ENCODE measurements at places on chromosomes 6 and 20.

GRCh38 chr6:155352130-155352420 is 37.8 kb upstream of the TFB1M start:
- no peak for DNase-seq

DNA sequence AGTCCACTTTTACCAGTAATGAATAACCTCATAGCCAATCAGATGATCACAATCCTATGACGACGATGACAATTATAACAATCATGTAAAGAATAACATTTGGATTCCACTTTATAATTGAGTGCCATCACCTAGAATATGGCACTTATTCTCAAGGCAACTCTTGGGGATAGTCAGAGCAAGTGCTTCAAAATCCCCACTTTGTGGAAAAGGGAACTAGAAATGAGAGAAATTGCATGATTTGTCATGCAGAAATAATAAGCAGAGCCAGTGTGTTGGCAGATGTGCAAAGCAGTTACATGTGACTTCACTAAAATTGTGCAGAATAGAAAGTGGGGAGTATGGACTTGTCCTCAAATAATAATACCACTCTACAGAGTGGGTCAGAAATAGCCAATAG is 41.3 kb downstream of the FRK start:
- DNase-seq = no peak

DNA sequence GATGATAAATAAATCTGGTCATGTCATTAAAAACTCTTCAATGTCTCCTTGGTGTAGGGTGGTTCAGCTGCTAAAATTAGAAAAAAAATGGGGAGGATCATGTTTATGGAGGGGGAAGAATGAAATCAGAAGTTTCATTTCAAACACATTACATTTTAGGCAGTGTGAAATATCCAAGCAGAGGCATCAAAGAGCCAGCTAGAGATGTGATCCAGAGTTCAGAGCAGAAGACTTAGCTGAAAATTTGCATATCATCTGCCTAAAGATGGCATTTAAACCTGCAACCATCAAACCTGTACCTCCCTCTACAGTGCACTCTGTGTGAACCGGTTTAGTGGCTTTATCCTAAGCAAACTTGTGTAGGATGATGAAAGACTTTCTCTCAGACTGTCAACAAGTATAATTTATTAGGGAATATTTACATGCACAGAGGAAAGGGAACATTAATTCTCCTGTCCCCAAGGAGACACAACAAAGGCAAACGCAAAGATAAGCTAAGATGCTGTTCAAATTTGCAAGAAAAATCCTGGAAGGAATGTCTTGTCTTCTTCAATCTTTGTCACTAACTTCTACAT is 84.8 kb upstream of the PLEKHG1 start:
- DNase-seq = peak; percentile 47

- DNase-seq = no peak
These were observed 51.0 kb upstream of the MLIP start for GRCh38 chr6:54060286-54060685.

DNA sequence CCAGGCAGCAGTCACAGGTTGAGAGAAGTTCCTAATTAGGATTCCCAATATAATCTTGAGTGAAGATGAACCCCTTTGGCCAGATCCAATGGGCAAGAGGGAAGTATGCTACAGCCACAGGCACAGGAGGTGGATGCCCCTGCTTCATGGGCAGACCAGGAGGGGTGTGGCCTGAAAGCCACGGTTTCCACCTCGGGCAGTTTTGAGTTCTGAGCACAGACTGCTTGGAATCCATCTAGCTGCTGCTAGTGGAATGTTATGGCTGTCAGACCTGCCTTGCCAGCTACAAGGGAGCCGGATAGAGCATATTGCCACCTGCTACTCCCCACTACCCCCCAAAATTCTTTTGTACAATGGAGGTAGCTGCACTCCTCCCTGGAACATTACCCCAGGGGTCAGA is 672.9 kb downstream of the HACE1 start:
- DNase-seq = no peak

DNA sequence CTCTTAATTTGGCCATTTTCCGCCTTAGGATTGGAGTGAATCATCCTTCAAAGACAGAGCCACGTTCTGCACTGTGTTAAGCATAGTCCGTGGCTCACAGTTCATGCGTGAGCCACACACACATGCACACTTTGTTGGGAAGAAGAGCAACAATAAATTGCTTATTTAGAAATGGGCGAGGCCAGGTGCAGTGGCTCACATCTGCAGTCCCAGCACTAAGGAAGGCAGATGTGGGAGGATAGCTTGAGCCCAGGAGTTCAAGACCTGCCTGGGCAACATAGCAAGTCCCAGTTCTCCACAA is 131.3 kb downstream of the ZDHHC14 start:
- no peak for DNase-seq

- no peak for DNase-seq
These were observed 398.8 kb downstream of the ESR1 start for GRCh38 chr6:152206072-152206818.

- no peak for DNase-seq
These were observed 73.4 kb downstream of the SRC start for GRCh38 chr20:37419307-37419706.

DNA sequence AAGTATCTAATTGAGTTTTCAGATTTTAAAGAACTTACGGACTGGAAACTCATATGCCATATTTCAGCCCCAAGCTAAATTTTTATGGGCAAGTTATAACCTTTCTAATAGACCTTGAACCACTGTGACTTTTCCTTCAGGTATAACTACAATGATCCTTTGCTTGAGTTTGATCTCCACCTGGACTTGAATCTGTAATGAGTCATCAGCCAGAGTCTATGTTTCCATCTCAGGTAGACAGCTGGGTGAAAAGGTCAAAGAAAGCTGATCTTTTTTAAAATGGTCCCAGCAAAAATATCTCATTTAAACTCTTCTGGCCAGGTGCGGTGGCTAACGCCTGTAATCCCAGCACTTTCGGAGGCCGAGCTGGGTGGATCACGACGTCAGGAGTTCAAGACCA is 88.4 kb upstream of the SGK1 start:
- no peak for DNase-seq

GRCh38 chr6:157486572-157486971 is 105.6 kb downstream of the ZDHHC14 start:
- no peak for DNase-seq

GRCh38 chr6:100203400-100203799 is 209.4 kb upstream of the MCHR2 start:
- no peak for DNase-seq

DNA sequence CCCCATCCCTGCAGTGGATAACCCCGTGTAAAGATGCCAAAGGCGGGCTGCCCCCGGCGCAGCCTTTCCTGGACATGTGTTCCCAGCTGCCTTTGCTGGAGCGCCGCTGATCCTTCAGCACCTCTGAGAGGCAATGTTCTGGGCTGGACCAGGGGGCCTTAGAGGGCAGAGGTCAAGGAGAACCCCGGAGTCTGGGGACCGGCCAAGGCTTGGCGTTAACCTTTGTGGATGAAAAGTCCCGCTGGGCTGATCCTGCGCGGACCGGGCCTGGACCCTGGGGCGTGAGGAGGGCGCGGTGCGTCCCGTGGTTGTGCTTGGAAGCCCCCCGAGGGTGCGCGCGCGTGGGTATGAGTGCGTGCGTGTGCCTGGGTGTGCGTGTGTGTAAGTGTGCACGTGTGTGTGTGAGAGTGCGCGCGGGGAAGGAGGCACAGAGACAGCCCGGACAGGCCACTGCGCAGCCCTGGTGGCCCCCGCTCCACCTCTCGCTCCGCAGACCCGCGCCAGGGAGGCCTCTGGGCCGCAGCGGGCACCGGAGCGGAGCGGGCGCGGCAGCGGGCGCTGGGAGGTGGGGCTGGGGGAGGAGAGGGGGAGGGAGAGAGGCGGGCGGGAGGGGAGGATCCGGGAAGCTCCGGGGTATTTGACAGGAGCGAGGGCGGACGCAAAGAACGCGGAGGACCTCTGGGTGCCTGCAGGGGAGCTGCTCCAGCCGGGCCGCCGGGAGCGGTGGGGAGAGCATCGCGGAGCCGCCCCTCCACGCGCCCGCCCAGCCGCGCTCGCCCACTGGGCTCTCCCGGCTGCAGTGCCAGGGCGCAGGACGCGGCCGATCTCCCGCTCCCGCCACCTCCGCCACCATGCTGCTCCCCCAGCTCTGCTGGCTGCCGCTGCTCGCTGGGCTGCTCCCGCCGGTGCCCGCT is at the start of gene SMOC2:
SMOC2 (plus strand) TSS at position 665 of the 914 bp plus-strand sequence; CDS start at position 852, 187 bp downstream.
- DNase-seq = peak; percentile 37

- no peak for DNase-seq
These were observed 85.5 kb downstream of the KHDC1L start for GRCh38 chr6:73139681-73140383.

DNA sequence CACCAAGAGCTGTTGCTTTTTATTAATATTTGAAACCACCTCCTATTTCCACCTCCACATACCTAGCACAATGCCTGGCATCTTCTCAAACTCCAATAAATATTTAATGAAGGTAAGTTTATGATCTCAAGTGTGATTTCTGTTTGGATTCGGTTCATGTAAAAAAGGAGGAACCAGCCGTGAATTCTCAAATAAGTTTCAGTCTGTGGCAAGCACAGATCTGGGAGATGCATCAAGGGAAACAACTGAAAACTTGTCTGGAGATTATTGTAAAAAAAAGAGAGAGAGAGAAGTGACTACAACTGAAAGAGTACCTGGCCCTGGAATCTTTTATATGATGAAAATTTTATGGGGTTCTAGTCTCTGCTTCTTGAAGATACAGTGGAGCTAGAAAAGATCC is 52.8 kb upstream of the PNRC1 start:
- no peak for DNase-seq

- no peak for DNase-seq
These were observed 1.3 kb upstream of the TAPBP start for GRCh38 chr6:33314943-33315792.

- DNase-seq = no peak
These were observed 76.9 kb downstream of the TXNDC5 start for GRCh38 chr6:7833751-7834070.

DNA sequence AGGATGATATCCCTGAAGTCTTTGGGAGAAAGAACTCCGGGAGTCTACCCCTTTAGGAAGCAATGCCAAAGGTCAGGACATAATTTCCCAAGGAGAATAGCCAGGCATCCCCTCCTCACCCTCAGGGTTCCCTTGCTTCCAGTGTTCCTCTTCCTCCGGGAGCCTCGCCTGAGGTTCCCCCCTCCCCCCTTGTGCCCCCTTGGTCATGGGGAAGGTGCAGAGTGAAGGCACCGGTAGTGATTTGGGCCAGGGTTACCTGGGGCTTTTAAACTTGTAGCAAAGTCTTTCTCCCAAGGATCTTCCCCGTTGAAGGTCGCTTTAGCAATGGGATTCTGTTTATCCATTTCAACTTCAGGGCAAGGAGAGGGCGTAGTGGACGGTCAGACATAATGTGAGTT is 1.2 kb downstream of the ISM1 start:
- DNase-seq = no peak

All from NCI-H510A (cell line).